ENCODE measurements at places on chromosomes 4 and X.
A peak's percentile ranks its signal among the peaks of the same experiment; 100 is the strongest.

GRCh38 chrX:78456909-78457308 is 129.5 kb upstream of the CYSLTR1 start:
- no peak overlapping the region for H3K4me3 ChIP-seq
- DNase-seq = no peak
- H3K27ac ChIP-seq = no peak overlapping the region

GRCh38 chrX:118570209-118570608 is 74.6 kb downstream of the DOCK11 start:
- no peaks in the 10 kb centered on the region for H3K27me3 ChIP-seq
- no peaks in the 10 kb centered on the region for H3K36me3 ChIP-seq
- no peak for DNase-seq
- H3K27ac ChIP-seq = no peak overlapping the region
- H3K4me1 ChIP-seq = no peaks in the 10 kb centered on the region

DNA sequence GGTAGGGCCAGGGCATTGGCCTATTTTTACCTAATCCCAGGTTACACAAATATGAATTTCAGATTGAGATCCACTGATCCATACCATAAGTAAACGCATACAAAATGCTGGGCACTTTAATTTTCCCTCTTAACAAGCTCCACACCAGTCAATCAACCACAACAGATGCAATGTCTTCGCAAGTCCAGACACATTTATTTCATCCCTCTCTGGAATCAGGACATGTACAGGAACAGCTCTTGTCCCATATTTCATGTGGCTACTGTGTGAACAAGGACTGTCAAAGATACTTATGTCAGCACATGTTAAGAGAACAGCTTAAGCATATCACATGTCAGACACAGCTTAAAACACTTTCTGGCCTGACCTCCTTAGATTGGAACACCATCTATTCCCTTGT is 145.9 kb downstream of the PPP3CA start:
- no peak overlapping the region for H3K4me3 ChIP-seq
- DNase-seq = no peak
- no peak overlapping the region for H3K27ac ChIP-seq
- no peaks in the 10 kb centered on the region for H3K27me3 ChIP-seq

- peaks cover 4% of the 10 kb centered on the region for H3K4me1 ChIP-seq
- H3K27me3 ChIP-seq = no peaks in the 10 kb centered on the region
- peak; percentile 77 for DNase-seq
- H3K27ac ChIP-seq = no peak overlapping the region
- H3K4me3 ChIP-seq = no peak overlapping the region
- H3K36me3 ChIP-seq = no peaks in the 10 kb centered on the region
Measured at GRCh38 chr4:42627885-42628646, 28.8 kb downstream of the ATP8A1 start.

Data from ovary (tissue), 10 donors.